ENCODE measurements at places on chromosomes 7 and 10.

DNA sequence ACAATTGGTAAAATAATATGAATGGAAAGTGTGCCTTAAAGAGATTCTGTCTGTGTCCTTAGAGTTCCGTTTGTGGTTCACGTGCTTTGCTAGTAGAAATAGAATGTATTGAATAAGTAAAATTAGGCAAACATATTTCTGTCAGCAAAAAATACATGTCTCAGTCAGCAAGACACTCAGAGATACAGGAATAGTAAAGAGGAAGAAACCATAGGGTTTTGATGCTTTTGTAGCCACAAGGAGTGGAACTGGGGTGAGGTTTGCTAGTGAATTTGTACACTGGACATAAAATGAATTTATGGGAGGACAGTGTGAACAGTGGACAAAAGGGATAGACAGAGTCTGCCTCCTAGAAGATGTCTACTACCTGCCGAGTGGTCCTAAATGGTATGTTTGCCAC is 289.2 kb upstream of the NRP1 start:
- DNase-seq: no peak

DNA sequence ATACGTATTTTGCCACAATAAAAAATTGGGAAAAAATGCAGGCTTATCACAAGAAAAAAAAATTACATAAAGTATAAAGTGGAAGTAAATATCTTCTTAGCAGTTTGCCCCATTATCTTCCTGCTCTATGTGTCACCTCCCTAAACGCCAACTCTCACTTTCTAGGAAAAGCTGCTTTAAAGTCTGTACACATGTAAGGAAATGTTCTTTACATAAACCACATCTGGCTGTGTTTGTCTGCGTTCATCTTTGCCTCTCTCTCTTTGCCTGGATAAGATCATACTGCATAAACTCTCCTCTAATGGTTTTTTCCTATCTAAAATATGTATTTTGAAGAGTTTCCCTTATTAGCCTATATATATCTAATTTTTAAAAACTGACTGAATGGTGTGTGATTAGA is 23.0 kb upstream of the UMAD1 start:
- no peak for DNase-seq

GRCh38 chr10:75572478-75572877 is 141.1 kb downstream of the LRMDA start:
- no peak for DNase-seq

DNA sequence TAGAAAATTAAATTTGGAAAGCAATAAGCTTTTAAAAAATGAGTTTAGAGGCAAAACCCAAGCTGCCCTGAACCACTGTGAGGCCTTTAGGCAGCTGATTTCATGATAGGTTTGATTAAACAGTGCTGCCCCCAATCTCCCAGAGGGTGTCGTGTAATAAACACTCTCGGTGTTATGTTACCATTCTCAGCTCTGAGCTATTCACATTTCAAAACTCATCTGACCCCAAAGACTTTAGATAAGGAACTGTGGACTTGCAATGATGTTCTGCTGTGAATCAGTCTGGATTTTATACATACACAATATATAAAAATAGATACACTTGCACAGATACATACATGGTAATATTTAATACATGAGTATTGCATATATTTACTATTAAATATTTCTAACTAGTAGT is 120.4 kb downstream of the MALRD1 start:
- no peak for DNase-seq

DNA sequence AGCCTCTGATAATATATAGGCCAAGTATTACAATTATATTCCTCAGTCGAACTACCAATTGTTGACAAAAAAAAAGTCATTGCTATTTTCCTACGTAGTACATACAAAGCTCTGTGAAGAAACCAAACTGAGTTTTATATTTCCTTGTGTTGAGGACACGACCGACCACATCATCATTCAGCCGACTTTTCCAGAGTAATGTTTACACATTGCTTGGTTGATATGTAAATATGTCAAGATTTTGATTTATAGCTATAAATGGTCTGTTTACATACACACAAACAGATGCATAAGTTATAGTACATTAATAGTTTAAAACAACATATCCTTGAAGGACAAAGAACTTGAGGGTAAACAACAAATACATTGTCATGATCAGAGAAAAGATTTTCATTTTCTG is 121.5 kb downstream of the CRPPA start:
- no peak for DNase-seq

GRCh38 chr7:99594948-99595745 is 2.9 kb upstream of the TMEM225B start:
- no peak for DNase-seq

DNA sequence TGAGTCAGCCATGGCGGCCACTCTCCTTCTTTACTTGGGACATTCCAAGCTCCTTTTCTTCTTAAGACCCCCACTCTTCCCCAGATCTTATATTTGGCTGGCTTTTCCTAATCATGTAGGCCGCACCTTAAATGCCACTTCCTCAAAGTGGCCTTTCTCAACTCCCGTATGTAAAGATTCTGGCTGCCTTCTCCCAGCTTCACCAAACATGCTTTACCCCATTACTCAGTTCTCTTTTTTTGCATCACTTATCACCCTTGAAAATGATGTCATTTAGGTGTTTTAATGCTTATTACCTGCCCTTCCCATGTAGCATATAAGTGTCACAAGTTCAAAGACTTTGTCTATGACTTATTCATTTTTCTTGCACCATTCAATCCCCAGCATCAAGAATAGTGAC is 810.1 kb upstream of the CELF2 start:
- no peak for DNase-seq

- no peak for DNase-seq
Measured at GRCh38 chr7:133797818-133798520, 329.2 kb upstream of the LRGUK start.

GRCh38 chr7:155468785-155469148 is 10.8 kb downstream of the EN2 start:
- no peak for DNase-seq

DNA sequence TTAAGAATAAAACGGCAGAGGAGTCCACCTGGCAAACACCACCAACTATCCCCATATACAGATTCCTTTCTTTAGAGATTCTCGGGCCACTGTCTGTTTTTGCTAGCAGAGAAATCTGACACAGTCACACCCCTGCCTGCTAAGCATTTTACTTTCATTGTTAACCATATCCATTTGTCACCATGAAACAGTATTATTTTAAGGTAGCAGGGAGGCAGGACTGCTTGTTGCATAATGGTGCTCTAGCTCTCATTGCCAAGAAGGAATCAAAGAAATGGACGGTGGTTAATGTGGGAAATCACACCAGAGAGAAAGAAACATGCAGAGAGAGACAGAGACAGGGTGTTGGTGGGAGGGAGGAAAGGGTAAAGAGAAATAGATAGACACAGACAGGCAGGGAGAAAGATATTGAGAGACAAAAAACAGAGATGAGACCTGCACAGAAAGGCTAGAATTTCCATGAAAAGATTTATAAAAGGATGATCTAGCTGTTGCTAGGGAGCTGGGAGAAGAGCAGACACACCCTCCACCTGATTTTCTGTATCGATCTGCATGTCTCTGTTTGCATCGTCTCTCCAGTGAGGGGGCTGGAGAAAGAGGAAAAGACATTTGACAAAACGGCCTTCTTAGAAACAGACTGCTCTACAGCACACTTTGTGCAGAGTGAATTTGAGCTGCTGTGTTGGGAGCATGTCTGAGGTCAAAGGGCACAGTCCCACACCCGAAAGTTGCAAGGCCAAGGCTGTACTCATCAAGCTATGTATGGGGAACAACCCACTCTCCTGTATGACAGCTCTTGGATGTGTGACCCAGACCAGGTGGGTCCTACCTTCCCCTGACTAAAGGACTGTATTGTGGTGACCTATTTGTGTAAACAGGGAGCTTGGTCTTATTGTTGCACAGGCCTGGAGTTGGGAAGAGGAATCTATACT is 303.1 kb downstream of the FZD1 start:
- DNase-seq: no peak

GRCh38 chr7:128906766-128907559 is 3.5 kb downstream of the KCP start:
- no peak for DNase-seq

DNA sequence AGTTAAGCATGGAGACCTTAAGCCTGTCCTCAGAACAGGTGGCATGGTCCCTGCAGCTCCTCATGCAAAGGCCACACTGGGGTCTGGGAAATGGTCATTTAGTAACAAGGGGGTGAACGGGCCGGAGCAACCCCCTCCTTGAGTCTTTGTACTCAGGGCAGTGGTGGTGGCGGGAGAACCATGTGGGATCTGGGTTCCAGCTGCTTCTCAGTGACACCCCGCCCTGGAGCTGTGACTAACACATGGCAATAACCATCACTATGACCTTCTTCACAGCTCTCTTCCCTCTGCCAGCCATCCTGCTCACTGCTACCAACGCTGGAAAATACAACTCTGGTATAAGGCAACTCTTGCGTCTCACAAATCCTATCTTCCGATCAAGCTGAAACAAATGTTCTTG is 203.4 kb upstream of the FRMD4A start:
- DNase-seq: no peak

DNA sequence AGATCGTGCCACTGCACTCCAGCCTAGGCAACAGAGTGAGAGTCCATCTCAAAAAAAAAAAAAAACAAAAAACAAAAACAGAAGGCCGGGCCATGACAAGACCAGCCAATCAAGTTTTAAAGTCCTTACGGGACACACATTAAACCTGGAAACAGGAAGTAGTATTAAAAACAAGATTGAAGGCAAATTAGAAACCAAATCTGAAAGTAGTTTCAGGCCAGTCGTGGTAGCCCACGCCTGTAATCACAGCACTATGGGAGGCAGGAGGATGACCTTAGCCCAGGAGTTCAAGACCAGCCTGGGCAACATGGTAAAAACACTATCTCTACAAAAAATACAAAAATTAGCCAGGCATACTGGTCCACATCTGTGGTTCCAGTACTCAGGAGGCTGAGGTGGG is 18.1 kb downstream of the PSAP start:
- DNase-seq: no peak

GRCh38 chr10:98344589-98345038 is 70.4 kb downstream of the PYROXD2 start:
- no peak for DNase-seq

- DNase-seq: no peak
Measured at GRCh38 chr7:1977876-1978441, 254.8 kb downstream of the MAD1L1 start.

- DNase-seq: no peak
Measured at GRCh38 chr7:45721686-45722598, 147.8 kb downstream of the ADCY1 start.

- DNase-seq: no peak
Measured at GRCh38 chr7:123871998-123872867, 27.3 kb downstream of the HYAL4 start.

DNA sequence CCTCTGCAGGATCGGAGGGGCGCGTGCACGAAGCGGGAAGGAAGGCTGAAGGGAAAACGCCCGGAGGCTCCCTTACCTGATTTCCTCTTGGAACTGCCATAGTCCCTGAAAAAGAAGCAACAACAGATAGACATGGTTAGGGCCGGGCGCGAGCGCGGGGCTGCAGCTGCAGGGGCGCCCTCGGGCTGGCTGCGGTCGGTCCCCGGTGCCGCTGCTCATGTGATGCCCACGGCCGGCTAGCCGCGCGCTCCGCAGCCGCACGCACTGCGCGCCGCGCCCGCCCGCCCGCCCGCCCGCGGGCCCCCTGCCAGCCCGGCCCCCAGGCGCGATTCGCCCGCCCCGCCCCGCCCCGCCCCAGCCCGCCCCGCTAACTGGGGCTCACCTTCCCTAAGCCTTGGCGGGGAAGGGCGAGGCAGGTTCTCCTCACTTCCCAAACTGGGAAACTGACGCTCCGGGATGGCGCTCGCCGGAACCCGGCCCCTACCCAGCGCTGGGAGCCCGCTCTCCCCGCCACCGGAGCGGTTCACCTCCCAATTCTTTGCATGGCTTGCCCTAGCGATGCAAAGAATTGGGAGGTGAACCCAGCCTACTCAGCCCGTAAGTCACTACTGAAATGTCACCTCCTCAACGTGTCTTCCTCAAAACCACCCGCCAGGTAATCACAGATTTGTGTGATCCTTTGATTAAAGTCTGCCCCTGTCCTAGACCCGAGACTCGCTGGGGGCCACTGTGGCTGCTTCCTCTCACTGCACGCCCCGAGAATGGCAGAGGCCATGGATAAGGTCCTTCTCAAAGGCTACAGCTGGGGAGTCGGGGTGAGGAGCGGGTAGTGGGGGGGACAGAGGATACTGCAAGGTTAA is 162.2 kb downstream of the SH3PXD2A start:
- no peak for DNase-seq

DNA sequence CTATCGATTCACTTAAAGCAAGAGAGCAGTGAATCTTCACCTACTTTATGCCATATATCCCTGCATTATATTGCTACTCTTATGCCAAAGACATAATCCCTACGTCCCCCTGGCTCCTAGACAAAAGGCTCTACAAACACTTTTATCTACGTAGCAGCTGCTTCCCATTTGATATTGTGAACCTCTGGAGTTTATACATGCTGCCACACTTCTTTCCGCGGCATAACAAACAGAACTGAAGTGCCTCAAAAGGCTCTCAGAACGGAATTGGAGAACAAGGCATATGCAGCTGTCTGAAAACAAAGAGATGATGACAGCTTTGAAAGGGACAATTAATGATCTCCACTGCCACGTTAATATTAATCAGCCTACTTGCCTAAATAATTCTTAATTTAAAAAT is 985.6 kb upstream of the LRRN3 start:
- no peak for DNase-seq

GRCh38 chr10:4453276-4453675 is 372.7 kb upstream of the AKR1E2 start:
- DNase-seq: no peak

DNA sequence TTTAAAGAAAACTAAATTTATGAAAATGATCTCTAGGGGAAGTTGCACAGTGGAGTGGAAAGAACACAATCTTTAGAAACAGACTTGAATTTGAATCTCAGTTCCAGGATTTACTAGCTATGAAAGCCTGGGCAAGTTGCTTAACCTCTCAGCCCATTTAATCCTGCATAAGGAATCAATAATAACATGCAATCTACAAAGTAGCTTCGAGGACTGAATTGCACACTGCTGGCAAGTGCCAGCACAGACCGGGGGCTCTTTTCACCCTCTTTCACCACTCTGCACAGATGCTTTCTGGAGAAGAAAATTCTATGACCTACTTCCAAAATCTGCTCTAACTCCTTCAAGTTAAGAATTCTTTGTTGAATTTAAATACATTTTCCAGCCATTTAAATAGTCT is 63.4 kb upstream of the ANK3 start:
- DNase-seq: no peak

GRCh38 chr10:1514681-1515080 is 222.6 kb downstream of the ADARB2 start:
- DNase-seq: no peak

Measured in activated T-helper 1 cell treated with anti-CD3 and anti-CD28 coated beads, Interleukin-12 subunit alpha, Interleukin-12 subunit beta, Interleukin-2, Interleukin-4 antibody, amounts not matched to agents 30 ng/mL and 10 ng/mL and 1 ng/mL, durations not matched to agents 14 hours and 24 hours and 36 hours (primary cell).